Activated effector memory CD4-positive, alpha-beta T cell treated with anti-CD3 and anti-CD28 coated beads, Interleukin-2, amount 50 U/mL, for 16 hours (primary cell): ENCODE measurements at places on chromosomes 16 and 17.

DNA sequence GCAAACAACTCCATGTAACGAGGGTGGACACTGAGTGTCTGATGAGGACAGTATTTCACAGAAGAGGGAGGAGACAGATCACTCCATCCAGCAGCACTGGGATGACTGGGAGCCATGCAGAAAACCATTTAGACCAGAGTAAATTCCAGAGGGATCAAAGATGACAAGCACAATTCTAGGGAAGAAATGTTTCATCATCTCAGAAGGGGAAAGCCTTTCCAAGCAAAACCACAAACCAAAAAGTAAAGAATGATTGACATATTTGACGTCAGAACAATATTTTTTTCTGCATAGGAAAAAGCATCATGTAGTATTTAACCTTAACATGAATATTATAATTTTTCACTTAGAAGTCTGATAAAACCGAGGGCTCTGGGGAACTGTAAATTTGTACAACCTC is 4.8 kb downstream of the DNASE1 start:
- DNase-seq, result peak; percentile 17

GRCh38 chr16:27437946-27438345 is 36.0 kb downstream of the IL21R start:
- peak; percentile 30 for DNase-seq

DNA sequence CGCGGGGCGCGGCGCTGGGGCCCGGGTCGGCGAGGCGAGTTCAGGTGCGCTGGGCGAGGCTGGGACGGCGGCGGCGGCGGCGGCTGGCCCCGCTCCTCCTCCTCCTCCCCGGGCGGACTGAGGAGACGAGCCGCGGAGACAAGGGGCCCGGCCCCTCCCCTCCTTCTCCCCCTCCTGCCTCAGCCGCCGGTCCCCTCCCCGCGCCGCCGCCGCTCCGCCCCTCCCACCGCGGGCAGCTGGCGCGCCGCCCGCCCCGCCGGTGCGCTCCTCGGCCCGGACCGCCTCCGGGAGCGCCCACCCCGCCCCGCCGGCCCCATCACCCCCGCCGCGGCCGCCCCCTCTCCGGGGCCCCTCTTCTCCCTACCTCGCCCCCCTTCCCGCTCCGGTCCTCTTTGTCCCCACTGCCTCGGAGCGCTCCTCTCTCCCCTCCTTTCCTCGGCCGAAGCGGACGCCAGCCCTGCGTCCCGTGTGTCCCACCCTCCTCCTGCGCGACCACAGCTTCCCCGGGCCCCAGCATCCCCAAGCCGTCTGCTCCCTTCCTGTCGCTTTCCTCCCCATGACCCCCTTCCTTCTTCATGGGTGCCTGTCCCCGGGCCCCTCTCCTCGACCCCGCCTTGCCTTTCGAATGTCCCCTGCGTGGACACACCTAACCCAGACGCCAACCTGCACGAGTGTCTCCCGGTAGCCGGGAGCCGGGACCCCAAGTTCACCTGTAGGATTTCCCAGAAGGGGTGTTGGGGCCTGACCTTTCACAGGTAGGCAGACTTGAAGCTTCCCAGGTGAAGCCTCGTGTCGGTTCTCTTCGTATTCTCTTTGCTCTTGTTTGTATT is at the start of gene TOX3:
TSS of gene TOX3 (minus strand) at position 140 of the 830 bp plus-strand sequence. CDS start 420 bp downstream, outside the sequence.
- DNase-seq, result no peak

- DNase-seq, result no peak
Observed at GRCh38 chr16:13883276-13883675, 36.7 kb upstream of the ERCC4 start.

DNA sequence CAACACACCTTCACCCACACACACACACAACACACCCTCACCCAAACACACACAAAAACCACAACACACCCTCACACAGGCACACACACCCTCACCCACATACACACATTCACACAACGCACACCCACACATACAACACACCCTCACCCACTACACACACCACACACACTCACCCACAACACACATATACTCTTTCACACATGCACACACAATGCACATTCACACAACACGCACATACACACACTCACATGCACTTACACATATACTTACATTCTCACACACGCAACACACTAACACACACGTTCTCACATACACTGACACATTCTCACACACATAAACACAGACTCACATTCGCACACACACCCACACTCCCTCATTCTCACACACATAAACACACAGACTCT is 3.8 kb downstream of the ASGR1 start:
- DNase-seq, result peak; percentile 28

- DNase-seq, result peak; percentile 61
Observed at GRCh38 chr17:78134899-78135385, 4.4 kb downstream of the TMC8 start.
